Common myeloid progenitor, CD34-positive (primary cell): ENCODE measurements at places on chromosomes 3 and 15.

- no peak for DNase-seq
These were observed 140.8 kb downstream of the OSBPL10 start for GRCh38 chr3:31840252-31840651.

DNA sequence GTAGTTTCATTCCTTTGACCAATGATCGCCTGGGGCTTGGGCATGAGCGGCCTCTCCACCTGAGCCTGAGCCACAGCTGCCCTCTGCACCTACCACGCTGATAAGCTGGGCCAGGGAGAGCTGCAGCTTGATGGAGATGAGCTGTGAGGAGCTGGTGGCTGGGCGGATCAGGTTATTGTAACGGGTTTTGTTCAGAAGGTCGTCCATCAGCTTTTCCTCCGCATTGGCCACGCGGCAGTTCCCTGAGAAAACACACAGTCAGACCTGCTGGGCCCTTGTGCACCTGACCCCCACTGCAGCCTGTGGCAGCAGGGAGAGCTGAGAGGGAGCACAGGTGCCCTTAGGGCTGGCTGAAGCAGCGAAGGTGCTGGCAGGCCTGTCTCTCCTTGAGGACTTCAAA lies 5.7 kb downstream of the CHRNB4 start:
- DNase-seq = no peak

DNA sequence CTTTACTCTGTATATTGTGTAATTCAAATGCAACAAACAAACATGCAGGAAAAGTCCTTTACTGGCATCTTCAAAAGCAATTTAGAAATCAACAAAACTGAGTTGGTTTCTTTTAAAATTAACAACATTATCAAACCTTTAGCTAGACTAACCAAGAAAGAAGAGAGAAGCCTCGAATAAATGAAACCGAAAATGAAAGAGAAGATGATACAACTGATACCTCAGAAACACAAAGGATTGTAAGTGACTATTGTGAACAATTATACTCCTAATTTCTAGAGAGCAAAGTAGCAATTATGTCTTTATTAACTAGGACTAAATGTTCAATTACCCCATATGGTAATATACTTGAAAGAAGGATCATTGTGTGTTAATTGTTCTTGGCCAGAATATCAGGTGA lies 49.2 kb upstream of the P3H2 start:
- DNase-seq = no peak

DNA sequence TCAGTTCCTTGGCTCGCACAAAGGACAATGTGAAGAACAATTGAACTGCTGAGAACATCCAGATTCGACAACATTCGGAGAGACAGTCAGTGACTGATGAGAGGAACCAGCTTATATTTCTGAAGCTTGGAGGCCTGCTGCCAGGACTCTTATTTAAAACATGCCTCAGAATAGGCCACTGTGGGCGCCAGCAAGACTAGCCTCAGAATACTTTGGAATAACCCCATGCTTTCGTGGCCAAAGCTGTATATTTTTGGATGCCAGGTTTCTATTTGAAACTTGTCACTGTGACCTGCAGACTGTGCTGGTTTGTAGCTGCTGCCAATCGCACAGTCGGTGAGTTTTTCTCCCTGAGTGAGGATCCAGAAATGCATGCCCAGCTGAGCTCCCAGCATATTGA lies 129.9 kb upstream of the UBE3A start:
- no peak for DNase-seq

GRCh38 chr3:79268422-79268821 lies 499.4 kb downstream of the ROBO1 start:
- no peak for DNase-seq

DNA sequence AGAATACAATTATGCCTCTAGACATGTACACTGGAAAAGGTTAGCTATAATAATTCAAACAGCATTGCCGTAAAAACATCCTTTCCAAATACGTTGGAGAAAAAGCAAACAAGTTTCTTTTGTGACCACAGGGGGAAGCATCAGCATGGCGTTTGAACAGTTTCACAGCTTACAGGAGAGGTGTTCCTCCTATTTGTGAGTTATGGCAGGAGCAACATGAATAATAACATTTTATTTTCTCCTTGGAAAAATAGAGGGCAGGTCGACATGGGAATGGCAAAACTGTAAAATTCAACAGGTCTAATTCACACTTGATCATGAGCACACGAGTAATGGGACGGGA lies 39.7 kb upstream of the GADL1 start:
- peak; percentile 79 for DNase-seq
